ENCODE measurements at places on chromosomes 4 and X. TPM values are rescaled to one million over a fixed set of nuclear protein-coding genes. Genes with fewer than 3 reads are reported as not detected.

GRCh38 chr4:124642846-124643245 lies 69.7 kb downstream of the ANKRD50 start:
- no peak for DNase-seq

- no peak for DNase-seq
Measured at GRCh38 chrX:2311501-2311900, 189.3 kb downstream of the DHRSX start.

DNA sequence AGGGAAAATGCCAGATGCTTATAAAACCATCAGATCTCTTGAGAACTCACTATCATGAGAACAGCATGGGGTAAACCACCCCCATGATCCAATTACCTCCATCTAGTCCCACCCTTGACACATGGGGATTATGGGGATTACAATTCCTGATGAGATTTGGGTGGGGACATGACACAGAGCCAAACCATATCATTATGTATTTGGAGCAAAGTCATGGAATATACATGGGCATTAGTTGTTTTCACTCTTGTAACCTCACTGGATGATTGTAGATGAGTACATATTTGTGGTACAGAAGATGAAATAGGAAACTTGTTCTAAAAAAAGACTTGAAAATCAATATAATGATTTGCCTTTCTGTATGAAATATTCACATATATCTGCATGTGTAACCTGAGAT lies 674.5 kb upstream of the BOD1L1 start:
- DNase-seq = no peak

GRCh38 chrX:150212672-150213480 lies 150.2 kb upstream of the MAMLD1 start:
- no peak for DNase-seq

DNA sequence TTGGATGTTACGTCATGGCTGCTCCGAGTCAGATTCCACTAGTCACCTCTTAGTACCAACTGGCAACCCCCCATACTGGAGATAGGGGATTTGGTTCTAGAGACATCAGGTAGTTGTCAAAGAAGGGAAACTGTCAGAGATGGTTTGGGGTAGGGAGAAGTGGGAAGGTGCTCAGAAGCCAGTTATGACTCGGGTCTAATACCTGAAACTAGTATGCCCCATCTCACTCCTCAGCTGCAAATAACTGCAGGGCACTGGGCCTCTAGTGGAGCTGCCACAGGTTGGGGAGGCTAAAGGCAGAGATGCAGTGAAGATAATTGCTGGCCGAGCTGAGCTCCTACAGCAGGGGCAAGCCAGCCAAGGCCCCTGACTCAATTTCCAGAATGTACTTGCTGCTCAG lies 30.0 kb downstream of the OTUD6A start:
- DNase-seq = no peak

DNA sequence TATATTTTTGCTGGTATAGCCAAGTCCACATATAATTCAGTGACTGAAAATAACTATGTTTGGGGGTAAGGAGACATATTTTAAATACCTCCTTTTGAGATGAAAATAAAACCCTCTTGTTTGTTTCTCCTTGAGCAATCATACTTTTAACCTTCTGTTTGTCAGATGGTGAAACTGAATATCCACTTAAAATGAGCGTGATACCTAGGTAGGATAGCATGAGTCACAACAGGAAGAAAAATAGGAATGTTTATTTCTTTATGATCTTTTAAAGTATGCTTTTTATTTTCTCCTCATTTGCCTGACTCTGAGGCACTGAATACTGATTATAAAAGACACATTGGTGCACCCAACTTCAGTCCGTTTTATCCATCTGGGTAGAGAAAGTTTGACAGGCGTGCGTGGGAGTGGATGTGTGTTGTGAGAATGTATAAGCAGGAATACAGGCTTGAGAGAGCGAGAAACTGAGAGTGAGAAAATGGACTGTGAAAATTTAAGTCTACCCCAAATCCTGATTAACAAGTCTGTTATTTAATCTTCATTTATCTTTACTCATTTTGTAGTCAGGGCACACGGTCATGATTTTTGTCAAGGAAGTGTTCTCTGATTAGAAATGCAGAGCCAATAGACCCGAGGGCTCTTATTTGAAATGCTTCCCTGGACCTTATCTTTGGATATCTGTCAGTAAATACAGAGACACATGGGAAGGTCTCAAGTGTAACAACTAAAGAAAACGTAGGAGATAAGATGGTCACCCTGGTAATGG lies 62.1 kb upstream of the ANTXR2 start:
- no peak for DNase-seq

- DNase-seq = no peak
Measured at GRCh38 chr4:176229645-176230044, 34.3 kb upstream of the SPATA4 start.

- DNase-seq = no peak
Measured at GRCh38 chrX:120763269-120763668, 112.4 kb downstream of the CT47B1 start.

DNA sequence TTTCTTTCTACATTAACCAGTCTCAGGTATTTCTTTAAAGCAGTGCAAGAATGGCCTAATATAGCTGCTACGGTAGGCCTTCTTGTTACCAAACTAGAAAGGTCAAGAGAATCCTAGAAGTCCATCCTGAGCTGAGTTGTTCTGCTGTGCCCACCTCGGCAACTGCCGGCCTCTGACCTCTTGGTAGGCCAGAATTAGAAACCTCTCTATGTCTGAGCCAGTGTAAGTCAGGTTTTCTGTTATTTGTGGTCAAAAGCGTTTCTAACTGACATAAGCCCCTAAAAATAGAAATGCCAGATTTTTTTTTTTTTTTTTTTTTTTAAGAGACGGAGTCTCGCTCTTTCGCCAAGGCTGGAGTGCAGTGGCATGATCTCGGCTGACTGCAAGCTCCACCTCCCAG lies 43.1 kb downstream of the SOWAHB start:
- no peak for DNase-seq

GRCh38 chr4:33262824-33263223 lies 2542.7 kb downstream of the PCDH7 start:
- no peak for DNase-seq

- no peak for DNase-seq
Measured at GRCh38 chr4:22848332-22848731, 155.6 kb downstream of the GBA3 start.

DNA sequence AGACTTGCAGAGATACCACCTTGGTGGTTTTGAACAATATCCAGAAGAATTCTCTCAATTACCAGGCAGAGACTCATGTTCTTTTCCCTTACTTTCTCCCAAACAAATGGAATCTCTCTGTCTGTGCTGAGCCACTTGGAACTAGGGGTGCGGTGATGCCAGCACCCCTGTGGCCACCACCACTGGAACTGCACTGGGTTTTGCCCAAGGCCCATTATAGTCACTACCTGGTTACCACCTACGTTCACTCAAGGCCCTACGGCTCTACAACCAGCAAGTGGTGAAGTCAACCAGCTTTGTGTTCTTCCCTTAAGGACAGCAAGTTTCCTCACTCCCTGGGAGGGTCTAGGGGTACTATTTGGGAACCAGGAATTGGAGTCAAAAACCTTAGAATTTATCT lies 1183.7 kb downstream of the FSTL5 start:
- DNase-seq = no peak

DNA sequence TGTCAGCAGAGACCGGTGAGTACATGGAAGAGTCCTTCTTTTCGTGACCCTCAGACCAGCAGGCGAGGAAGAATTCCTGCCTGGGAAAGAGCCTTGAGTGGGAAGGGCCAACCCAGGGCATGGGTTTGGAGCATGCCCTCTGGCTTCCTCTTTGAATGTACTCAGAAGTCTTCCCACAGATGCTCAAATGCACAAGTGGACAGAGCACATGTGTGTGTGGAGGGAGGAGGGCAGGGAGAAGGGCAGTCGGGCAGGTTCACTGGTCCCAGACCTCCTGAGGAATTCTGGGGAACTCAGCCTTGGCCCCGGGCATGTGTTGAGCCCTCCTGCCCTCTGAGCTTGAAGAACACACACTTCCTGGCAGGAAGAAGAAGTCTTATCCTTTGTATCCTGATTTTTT lies 63.2 kb upstream of the HELT start:
- no peak for DNase-seq

- no peak for DNase-seq
Measured at GRCh38 chr4:95675623-95676022, 126.8 kb upstream of the UNC5C start.

- DNase-seq = no peak
Measured at GRCh38 chrX:118271775-118272174, 74.1 kb upstream of the WDR44 start.

- DNase-seq = no peak
Measured at GRCh38 chr4:23036503-23036902, 343.8 kb downstream of the GBA3 start.

DNA sequence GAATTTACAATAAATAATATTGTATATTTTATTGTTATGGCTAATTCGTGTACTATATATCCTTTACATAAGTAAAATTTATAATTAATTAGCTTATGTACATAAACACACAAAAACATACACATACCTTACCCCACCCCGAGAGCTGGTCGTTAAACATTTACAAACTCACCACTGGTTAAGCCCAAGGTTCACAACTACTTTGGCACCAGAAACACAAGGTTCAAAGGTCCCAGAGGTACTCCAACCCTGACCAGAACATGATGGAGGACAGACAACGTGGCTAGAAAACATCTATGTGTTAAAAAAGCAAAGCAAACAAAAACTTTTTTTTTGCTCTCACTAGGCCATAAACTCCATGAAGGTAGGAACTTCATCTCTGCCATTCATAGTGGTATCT lies 37.7 kb downstream of the SLC25A5 start:
- no peak for DNase-seq

DNA sequence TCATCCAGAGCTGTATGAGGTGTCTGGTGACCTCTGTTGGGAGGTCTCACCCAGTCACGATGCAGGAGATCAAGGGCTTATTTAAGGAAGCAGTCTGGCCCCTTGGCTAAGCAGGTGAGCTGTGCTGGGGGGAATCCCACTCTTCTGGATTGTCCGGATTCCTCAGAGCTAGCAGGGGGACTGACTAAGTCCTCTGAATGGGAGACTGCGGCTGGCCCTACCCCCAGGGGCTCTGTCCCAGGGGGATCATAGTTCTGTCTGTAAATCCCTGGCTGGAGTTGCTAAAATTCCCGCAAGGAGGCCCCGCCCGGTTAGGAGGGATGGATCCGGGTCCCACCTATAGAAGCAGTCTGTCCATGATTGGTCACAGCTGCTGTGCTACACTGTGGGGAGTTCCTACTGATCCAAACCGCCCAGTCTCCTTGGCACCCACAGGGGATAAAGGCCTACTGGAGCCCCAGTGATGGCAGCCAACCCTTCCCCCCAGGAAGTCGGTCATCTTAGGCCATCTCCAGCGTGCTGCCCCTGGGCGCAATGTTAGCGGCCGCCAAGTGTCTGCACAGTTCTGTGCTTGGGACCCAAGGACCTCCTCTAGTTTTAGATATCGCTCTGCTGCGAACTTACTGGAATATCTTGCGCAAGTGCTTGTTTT lies 118.2 kb upstream of the KLF8 start:
- DNase-seq = no peak

DNA sequence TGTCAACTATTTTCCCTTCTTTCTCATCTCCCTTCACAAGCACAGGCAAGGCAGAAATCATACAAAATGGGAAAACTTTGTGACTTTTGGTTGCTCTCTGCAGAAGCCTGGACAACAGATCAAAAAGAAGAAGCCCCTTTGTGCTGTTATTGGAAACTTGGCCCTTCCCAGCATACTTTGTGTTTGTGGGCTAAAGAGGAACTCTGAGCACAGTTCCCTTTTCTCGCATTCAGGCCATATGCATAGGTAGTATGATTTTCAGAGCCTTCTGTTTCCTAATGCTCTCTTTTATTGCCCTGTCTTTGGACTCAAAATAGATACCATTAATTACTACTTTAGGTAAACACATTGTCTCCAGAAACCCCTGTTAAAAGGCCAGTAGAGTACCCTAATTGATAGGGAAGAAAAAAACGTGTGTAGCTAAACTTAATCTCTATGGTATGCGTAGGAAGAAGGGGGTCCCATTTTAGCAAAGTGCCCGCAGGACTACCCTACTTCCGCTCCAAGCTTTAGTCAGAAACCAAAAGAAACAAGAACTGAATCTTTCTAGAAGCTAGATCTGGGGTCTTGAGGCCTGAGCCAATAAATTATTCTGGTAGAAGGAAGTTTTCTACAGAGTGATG lies 26.6 kb downstream of the VSIG4 start:
- no peak for DNase-seq

The KCNE5 gene
- total RNA-seq = not detected

The XAGE1A gene
- total RNA-seq = not detected

The PPEF2 gene
- total RNA-seq = 0.21 TPM

The COL4A6 gene
- not detected for total RNA-seq

The NDST3 gene
- total RNA-seq = not detected

The RFC1 gene
- total RNA-seq = 123 TPM

The TMEM184C gene
- total RNA-seq = 11.5 TPM

The FRYL gene
- 54.2 TPM for total RNA-seq

The HSFX2 gene
- not detected for total RNA-seq

The DKK2 gene
- total RNA-seq = not detected

Data from activated naive CD4-positive, alpha-beta T cell treated with anti-CD3 and anti-CD28 coated beads for 36 hours (primary cell).